Heart right ventricle (tissue), 16 donors: ENCODE measurements at places on chromosomes 11 and 22. TPM values are rescaled to one million over a fixed set of nuclear protein-coding genes. Genes with fewer than 3 reads are reported as not detected.
A peak's percentile ranks its signal among the peaks of the same experiment; 100 is the strongest.

NAALADL1 gene
- 8.1 TPM for polyA plus RNA-seq

DEPDC7 gene
- 0.30 TPM for polyA plus RNA-seq

NR1H3 gene
- 15.5 TPM for polyA plus RNA-seq

DNA sequence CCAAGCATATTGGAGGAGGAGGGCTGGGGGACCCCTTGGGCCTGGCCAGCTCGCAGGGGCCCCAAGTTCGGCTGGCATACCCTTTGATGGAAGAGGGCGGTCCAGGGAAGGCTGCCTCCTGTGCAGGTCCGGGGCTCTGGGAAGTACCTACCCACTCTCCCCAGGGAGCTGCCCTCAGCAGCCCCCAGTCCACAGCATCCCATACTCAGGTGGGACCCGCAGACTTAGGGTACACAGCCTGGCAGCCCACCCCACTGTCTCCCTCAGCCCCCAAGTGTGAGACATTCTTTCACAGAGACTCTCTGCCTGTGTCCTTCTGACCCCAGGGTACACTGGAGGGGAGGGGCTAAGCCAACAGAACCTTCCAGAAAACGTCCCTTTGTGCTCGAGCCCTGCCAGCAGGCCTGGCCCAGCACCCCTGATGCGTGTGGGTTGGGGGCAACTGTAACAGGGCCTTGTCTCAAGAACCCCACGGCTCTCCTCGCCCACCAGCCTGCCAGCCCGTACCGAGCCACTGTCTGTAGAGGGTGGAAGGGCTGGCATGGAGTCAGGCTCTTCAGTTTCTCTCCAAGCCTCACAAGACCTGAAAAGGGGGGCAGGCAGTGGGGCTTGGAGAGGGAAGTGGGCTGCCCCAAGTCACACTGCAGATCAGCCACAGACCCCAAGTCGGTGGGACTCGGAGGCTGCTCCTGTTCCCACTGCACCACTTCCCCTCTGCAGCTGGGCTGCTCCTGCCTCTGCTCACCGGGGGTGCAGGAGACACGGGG, 7.0 kb upstream of the TNFRSF13C start:
- H3K27ac ChIP-seq = no peak overlapping the region
- no peak for DNase-seq
- no peaks in the 10 kb centered on the region for H3K27me3 ChIP-seq
- no peaks in the 10 kb centered on the region for H3K4me1 ChIP-seq
- no peaks in the 10 kb centered on the region for H3K36me3 ChIP-seq

DNA sequence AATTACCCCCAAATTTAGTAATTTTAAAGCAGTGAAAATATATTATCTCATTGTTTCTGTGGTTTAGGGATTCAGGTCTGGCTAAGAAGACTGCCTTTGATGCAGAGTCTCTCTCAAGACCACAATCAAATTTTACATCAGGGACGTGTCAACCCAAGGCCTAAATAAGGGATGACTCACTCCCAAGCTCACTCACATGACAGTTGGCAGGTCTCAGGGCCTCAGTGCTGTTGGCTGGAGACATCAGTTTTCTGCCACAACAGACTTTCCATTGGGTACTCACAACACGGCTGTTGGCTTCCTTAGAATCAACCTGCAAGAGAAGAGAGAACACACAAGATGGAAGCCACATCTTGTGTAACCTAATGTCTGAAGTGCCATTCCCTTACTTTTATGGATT, 377.3 kb downstream of the FAM181B start:
- H3K4me1 ChIP-seq = no peaks in the 10 kb centered on the region
- no peaks in the 10 kb centered on the region for H3K27me3 ChIP-seq
- H3K36me3 ChIP-seq = no peaks in the 10 kb centered on the region
- no peak overlapping the region for H3K4me3 ChIP-seq

SPDYC gene
- not detected for polyA plus RNA-seq

GRCh38 chr22:43777286-43777685, 34.8 kb downstream of the EFCAB6 start:
- no peaks in the 10 kb centered on the region for H3K4me1 ChIP-seq
- no peaks in the 10 kb centered on the region for H3K27me3 ChIP-seq
- no peak overlapping the region for H3K27ac ChIP-seq

OR52I1 gene
- not detected for polyA plus RNA-seq

GRCh38 chr11:69657911-69658625, 17.1 kb downstream of the LTO1 start:
- no peak overlapping the region for H3K4me3 ChIP-seq
- H3K36me3 ChIP-seq = no peaks in the 10 kb centered on the region
- peaks cover 3% of the 10 kb centered on the region for H3K4me1 ChIP-seq

PIH1D2 gene
- polyA plus RNA-seq = 1.0 TPM

DNA sequence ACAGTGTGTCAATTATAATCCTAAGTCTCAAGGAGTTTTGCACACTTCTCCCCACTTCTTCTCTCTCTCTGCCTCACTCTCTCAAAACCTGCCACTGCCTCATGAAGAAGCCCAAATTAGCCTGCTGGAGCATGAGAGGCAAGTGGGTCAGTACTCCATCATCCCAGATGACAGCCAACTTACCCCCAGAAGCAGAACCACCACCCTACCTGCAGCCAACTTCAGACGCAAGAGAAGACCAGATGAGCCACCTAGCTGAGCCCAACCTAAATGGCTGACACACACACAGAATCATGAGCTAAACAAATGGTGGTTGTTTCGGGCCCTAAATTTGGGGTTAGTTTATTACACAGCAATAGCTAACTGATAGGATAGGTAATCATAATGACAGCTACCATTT, 61.2 kb downstream of the CD82 start:
- H3K4me3 ChIP-seq = no peak overlapping the region
- DNase-seq = no peak
- no peaks in the 10 kb centered on the region for H3K36me3 ChIP-seq
- no peak overlapping the region for H3K27ac ChIP-seq
- H3K27me3 ChIP-seq = no peaks in the 10 kb centered on the region

- no peaks in the 10 kb centered on the region for H3K36me3 ChIP-seq
- H3K27me3 ChIP-seq = no peaks in the 10 kb centered on the region
- H3K27ac ChIP-seq = no peak overlapping the region
- no peaks in the 10 kb centered on the region for H3K4me1 ChIP-seq
These were observed 44.1 kb upstream of the FIBIN start for GRCh38 chr11:26949846-26950245.

- no peaks in the 10 kb centered on the region for H3K36me3 ChIP-seq
- DNase-seq = no peak
- H3K4me1 ChIP-seq = no peaks in the 10 kb centered on the region
- no peak overlapping the region for H3K27ac ChIP-seq
These were observed 77.2 kb upstream of the CLPB start for GRCh38 chr11:72511393-72512047.

GRCh38 chr11:57237204-57237681, at the start of gene APLNR:
TSS of gene APLNR (minus strand) at chr11:57237250. CDS start at chr11:57237004, 246 bp downstream.
- peaks cover 51% of the 10 kb centered on the region for H3K4me1 ChIP-seq
- no peak for DNase-seq
- H3K27me3 ChIP-seq = no peaks in the 10 kb centered on the region
- H3K36me3 ChIP-seq = no peaks in the 10 kb centered on the region
- peak within 1 kb of the TSS; percentile 25 for H3K4me3 ChIP-seq
- peak within 1 kb of the TSS; percentile 89 for H3K27ac ChIP-seq

DNA sequence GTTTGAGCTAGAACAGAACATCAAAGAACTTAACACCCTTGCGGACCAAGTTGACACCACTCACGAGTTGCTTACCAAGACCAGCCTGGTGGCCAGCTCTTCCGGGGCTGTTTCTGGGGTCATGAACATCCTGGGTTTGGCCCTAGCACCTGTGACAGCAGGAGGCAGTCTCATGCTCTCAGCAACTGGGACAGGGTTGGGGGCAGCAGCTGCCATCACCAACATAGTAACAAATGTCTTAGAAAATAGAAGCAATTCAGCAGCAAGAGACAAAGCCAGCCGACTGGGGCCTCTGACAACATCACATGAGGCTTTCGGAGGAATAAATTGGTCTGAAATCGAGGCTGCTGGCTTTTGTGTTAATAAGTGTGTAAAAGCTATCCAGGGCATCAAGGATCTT, 8.7 kb downstream of the APOL5 start:
- H3K36me3 ChIP-seq = no peaks in the 10 kb centered on the region
- no peak for DNase-seq
- H3K4me3 ChIP-seq = no peak overlapping the region
- no peaks in the 10 kb centered on the region for H3K4me1 ChIP-seq
- no peak overlapping the region for H3K27ac ChIP-seq
- H3K27me3 ChIP-seq = no peaks in the 10 kb centered on the region

DNA sequence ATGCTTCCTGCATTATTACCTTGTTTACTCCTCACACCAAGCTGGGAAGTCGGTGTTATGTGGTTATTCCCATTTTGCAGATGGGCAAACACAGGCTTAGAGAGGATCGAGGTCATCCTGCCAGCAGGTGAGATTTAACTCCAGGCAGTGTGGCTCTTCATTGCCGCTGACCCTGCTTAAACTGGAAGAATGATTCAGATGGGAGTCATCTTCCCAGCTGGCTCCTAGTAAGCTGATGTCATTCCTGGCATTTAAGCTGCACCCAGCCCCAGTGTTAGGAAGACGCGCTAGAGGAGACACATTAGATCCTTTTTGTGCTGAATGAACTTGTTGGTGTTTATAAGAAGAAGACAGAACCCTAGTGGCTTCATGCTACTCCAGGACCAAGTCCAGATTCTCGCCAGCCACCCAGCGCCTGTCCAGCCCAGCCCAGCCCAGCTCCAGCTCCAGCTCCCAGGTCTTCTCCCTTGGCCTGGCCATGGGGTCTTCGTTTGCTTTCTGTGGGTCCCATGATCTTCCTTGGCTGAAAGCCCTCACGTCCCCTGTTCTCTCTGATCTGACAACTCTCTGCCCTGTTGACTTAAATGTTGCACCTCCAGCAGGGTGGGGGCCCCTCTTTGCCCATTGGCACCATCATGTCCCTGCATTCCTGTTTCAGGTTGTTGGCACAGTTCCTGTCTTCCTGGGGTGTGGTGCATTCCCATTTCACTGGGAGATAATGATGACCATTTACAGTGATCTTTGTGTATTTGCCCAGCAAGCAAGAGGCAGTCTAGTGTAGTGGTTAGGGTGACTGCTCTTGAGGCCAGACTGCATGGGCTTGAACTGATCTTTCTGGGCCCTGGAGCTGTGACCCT, 13.6 kb downstream of the PARVB start:
- peak overlapping the region; percentile 73 for H3K27ac ChIP-seq
- no peak overlapping the region for H3K4me3 ChIP-seq
- H3K36me3 ChIP-seq = no peaks in the 10 kb centered on the region
- no peak for DNase-seq
- peaks cover 33% of the 10 kb centered on the region for H3K4me1 ChIP-seq

DNA sequence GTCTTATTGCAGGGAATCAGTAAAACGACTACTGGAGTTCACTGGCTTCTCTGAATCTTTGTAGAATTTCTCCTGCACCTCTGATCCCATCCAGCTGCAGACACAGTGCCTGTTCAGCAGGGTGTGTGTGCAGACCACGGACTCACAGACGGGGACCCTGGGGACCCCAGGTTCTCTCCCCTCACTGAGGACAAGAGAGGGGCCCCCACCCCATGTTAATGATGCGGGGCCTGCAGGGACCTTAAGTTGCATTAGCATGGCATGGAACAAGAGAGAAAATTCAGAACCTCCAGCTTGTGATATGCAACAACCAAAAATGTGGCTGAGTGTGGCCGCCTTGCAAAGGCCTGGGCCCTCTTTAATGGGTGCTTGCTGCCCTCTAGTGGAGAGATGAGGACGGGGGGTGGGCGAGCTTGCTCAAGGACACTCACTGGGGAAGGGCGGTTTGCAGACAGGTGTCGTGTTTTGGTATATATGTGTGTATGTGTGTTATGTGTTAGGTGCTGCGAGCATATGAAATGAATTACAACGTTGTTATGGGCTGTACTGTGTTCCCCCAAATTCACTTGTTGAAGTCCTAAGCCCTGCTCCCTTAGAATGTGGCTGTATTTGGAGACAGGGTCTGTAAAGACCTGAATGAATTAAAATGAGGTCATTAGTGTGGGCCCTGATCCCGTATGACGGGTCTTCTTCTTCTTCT, 84.4 kb upstream of the SEPTIN5 start:
- peaks cover 7% of the 10 kb centered on the region for H3K4me1 ChIP-seq
- DNase-seq = peak; percentile 82
- peaks cover under 1% of the 10 kb centered on the region for H3K27me3 ChIP-seq
- no peak overlapping the region for H3K27ac ChIP-seq
- no peaks in the 10 kb centered on the region for H3K36me3 ChIP-seq

GRCh38 chr11:23959462-23959861, 537.4 kb upstream of the LUZP2 start:
- no peak for DNase-seq
- H3K36me3 ChIP-seq = no peaks in the 10 kb centered on the region
- no peak overlapping the region for H3K4me3 ChIP-seq

SLC22A6 gene
- polyA plus RNA-seq = not detected

GRCh38 chr22:43216738-43217137, 29.8 kb upstream of the TTLL12 start:
- H3K4me1 ChIP-seq = peaks cover 1% of the 10 kb centered on the region
- no peak overlapping the region for H3K27ac ChIP-seq
- no peaks in the 10 kb centered on the region for H3K36me3 ChIP-seq
- DNase-seq = no peak
- no peaks in the 10 kb centered on the region for H3K27me3 ChIP-seq
- H3K4me3 ChIP-seq = no peak overlapping the region

GRCh38 chr11:68386331-68386978, 74.1 kb downstream of the LRP5 start:
- no peak overlapping the region for H3K4me3 ChIP-seq
- no peaks in the 10 kb centered on the region for H3K27me3 ChIP-seq

RCOR2 gene
- 5.4 TPM for polyA plus RNA-seq

ACRV1 gene
- not detected for polyA plus RNA-seq

- H3K4me3 ChIP-seq = peak within 1 kb of the TSS; percentile 71
- H3K27me3 ChIP-seq = no peaks in the 10 kb centered on the region
- H3K27ac ChIP-seq = peak within 1 kb of the TSS; percentile 84
- DNase-seq = peak; percentile 60
These were observed at the start of gene BID for GRCh38 chr22:17774206-17774925. TSS of gene BID (minus strand) at chr22:17774469. CDS start at chr22:17750116, 24,353 bp downstream.

C11orf21 gene
- polyA plus RNA-seq = 2.6 TPM

DNA sequence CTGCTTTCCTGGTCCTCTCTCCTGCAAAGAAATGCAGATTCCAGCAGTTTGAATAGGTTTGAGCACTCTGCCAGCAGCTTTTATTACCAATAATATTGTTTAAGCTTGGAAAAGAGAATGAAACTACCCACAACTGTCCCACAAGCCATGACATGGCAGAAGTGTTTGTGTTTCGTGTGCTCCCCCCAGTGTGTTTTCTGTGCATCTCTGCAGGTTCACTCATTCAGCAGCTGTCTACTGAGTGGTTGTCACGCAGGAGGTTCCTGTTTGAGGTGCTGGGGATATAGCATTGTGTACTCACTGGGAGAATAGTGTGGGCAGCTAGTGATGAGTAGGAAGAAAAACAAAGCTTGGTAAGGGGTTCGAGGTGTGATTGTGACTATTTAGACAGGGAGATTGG, 55.3 kb upstream of the SUSD2 start:
- H3K27ac ChIP-seq = no peak overlapping the region
- no peak overlapping the region for H3K4me3 ChIP-seq
- H3K27me3 ChIP-seq = no peaks in the 10 kb centered on the region
- no peak for DNase-seq

DNA sequence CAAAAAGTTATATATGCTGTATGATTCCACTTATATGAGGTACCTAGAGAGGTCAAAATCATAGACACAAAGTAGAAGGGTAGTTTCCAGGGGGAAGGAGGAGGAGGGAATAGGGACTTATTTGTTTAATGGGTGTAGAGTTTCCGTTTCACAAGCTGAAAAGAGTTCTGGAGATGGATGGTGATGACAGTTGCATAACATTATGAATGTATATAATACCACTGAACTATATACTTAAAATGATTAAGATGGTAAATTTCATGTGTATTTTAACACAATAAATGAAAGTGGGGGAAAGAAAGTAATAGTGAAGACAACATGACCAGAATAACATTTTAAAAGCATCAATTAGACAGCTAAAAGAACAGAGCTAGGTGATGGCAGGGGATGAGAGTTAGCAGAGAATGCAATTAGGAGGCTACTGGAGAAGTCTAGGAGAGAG, 51.2 kb downstream of the MRTFA start:
- H3K27ac ChIP-seq = no peak overlapping the region
